ENCODE measurements at places on chromosomes 2 and 18. TPM values are rescaled to one million over a fixed set of nuclear protein-coding genes. Genes with fewer than 3 reads are reported as not detected.

Gene TNFRSF11A
- 11.1 TPM for total RNA-seq

Gene CAPN14
- 0.14 TPM for total RNA-seq

Gene RNU2-63P
- total RNA-seq, result 11.5 TPM

Gene PLB1
- total RNA-seq, result 9.5 TPM

Gene MC5R
- total RNA-seq, result not detected

Gene AGBL5
- 22.9 TPM for total RNA-seq

Gene FAM110C
- total RNA-seq, result 1.3 TPM

Gene GNAL
- total RNA-seq, result 27.9 TPM

DNA sequence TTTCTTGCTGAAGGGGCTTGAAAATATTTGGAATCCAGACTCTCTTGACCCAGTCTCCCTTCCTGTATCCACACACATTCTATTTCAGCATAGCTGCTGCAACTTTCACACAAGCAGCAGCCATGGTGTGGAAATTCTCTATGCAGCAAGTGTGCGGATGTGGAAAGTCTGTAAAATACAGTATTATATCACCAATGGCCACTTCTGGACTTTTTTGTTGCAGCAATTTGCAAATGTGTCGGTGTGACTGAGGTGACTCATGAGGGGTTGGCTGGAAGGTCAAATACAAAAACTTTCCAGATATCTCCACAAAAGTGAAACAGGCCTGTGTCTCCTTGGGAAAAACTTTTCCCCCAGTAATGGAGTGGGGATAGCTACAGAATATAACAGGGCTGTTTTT, 299.3 kb upstream of the GYPC start:
- no peak for DNase-seq

DNA sequence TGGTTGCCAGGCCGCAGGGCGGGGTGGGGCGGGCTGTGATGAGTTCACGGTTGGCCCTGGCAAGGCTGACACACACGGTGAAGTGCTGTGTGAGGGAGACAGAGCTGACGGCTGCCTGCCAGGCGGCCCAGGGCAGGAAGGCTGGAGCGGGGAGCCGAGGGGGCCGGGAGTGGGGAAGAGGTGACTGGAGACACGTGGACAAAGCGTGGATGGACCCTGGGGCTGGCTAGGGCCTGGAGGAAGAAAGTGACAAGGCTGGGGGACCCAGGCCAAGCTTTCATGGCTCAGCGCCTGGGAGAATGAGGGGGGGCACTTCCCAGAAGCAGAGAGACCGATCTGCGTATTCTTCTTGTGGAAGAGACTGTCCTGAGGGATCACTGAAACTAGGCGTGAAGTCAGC, 123.2 kb downstream of the DYSF start:
- DNase-seq, result no peak

GRCh38 chr2:45964223-45964841, 312.9 kb downstream of the PRKCE start:
- DNase-seq, result peak; percentile 93

DNA sequence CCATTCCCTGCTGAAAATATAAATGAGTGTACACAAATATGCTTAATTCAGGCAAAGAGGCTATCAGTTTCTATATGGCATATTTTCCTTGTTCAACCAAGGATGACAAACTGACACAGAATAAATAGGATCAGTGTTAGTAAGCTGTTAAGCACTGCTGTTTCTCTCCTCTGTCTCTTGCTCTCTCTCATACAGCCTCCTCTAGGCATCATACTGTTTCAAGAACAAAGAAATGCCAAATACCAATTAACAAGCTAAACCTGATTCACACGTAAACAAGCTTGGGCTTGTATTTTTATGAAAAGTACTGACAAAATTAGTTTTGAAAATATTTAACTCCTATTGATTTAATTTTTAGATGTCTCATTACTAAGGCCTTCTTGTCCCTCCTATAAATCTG, 1027.2 kb upstream of the ACVR2A start:
- DNase-seq, result no peak

DNA sequence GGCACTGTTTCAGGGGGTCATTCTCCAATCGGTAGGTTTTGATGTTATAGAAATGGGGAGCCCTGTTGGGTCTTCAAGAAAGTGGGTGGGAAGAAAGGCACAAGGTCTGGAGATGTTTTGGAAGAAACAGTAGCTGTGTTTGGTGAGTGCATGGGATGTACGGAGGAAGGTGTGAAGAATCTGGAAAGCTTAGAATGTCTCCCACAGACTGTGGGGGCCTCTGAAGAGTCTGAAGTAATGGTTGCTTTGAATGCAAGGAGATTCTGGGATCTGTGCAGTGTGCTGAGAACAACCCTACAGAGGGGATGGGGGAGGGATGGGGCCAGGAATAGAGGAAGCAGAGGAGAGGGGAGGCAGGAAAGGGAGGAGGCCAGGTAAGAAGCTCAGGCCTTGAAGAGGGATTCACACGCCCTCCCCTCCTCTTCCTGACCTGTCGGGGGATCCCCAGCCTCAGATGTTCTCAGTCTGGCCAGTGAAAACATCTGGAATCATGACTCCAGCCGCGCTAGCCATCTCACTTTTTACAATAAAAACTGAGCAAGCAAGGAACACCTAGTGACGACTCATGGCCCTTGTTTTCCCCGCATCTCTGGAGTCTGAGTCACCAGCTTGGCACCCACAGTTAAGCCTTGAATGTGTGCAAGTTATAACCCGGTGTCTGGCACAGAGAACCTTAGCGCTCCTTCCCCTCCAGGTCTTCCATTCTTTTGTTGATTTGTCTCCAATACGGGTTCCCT, 74.2 kb downstream of the SH3BP4 start:
- DNase-seq, result no peak

- no peak for DNase-seq
Measured at GRCh38 chr2:164697688-164698461, 76.6 kb upstream of the GRB14 start.

GRCh38 chr2:161995553-161996016, 78.4 kb downstream of the DPP4 start:
- DNase-seq, result no peak

GRCh38 chr2:147846412-147847081, 1.7 kb downstream of the ACVR2A start:
- no peak for DNase-seq
